Neural progenitor cell (in vitro differentiated cells): ENCODE measurements at places on chromosomes 11 and 22. TPM values are rescaled to one million over a fixed set of nuclear protein-coding genes. Genes with fewer than 3 reads are reported as not detected.

Gene HOATZ
- total RNA-seq = not detected in 2 replicates

Gene OR52E8
- total RNA-seq = 0.46 TPM in 1 of 2 replicates, not detected in the other

- peak; percentile 88 for DNase-seq
These were observed 87.1 kb upstream of the YWHAH start for GRCh38 chr22:31857247-31857646.

Gene CLDN5
- total RNA-seq = 0.69 and 4.1 TPM in 2 replicates

Gene OR51I1
- 0.15 TPM in 1 of 2 replicates, not detected in the other for total RNA-seq

GRCh38 chr11:116190861-116191260 lies 581.9 kb downstream of the BUD13 start:
- DNase-seq = no peak

Gene APOC3
- not detected in 2 replicates for total RNA-seq

Gene APOL3
- not detected in 2 replicates for total RNA-seq

DNA sequence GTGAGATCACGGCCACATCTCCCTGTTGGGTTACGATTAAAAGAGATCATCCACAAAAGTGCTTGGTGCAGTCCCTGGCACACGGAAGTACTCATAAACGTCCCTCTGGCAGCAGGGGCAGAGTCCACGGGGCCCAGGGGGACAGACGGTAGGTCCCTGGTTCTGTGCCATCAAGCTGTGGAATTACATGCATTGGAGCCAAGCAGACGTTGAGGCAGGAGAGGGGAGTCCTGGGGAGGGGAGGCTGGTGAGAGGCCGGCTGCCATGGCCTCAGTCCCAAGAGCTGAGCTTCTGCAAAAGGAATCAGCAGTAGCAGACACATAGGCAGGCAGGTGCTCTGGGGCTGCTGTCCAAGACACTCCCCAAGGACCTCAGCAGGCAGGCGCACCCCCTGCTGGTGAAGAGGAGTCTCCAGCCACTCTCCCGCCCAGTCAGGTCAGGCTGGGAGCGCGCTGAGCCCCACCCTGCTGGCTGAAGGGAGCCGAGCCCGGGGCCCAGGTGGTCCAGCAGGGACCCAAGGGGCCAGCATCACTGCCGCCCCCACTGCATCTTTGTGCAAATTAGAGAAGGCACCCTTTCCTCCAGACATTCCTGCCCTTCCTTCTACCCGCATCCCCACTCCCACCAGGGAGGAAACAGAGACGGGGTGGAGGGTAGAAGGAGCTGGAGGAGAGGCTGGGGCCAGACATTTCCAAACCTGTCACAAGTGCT lies 7.6 kb upstream of the KCTD17 start:
- DNase-seq = peak; percentile 55

Gene OR52I2
- total RNA-seq = not detected in 2 replicates

DNA sequence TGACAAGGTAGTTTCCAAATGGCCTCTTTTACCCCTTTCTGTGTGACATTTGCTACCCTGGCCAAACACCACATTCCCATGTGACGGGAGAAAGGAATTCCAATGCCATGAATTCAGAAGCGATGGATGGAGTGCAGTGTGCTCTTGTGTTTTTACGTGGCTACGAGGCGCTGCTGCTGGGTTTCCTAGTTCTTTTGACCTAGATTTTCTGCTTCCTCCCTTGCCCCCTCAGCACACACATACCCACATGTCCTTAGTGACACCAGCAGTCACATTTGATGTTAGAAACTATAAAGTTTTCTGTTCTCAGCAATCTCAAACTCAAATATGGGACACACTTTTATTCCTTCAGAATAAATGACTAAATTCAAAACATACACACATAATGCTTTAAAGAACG lies 7.8 kb upstream of the TMA7B start:
- DNase-seq = no peak

DNA sequence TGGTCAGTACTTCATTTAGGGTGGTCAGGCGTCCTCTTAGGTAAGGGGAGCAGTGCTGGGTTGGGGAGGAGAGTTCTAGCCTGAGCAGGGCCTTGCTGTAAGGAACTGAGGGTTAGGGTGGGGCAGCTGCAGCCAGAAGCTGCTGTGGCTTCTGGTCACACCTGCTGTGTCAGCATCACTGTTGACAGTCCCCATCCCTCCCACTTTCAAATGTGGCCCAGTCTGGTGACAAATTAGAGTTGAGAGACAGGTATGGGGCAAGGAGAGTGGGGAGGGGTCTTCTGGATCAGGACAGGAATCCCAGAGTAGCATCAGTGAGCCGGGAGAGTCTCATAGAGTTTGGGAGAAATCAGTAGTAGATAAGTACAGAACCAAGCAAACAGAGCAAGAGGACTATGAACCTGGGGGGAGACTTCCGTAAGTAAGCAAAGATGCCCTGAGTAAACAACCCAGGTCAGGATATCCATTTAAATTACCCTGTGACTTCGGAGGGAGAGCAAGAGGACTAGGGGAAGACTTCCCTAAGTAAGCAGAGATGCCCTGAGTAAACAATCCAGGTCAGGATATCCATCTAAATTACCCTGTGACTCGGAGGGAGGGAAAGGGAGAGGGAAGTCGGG lies 53.7 kb downstream of the PPP6R2 start:
- no peak for DNase-seq

Gene AQP11
- total RNA-seq = 0.24 and 1.1 TPM in 2 replicates

DNA sequence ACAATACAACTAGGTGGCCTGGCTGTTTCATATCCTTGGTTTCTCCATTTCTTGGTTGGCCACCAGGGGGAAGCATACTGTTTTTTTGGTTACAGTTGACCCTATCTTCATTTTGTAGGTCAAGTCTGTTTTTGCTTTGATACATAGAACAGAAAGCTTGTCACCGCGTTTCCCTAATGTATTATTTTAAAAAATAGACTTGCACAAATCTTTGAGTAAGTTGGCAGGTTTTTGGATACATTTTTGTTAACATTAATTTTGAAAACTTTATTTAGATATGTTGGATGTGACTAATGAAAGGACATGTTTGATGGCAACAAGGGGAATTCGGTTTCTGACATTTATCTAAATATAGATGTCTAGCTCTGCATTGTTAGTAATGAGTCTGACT lies 3.0 kb downstream of the NCR3LG1 start:
- peak; percentile 71 for DNase-seq

DNA sequence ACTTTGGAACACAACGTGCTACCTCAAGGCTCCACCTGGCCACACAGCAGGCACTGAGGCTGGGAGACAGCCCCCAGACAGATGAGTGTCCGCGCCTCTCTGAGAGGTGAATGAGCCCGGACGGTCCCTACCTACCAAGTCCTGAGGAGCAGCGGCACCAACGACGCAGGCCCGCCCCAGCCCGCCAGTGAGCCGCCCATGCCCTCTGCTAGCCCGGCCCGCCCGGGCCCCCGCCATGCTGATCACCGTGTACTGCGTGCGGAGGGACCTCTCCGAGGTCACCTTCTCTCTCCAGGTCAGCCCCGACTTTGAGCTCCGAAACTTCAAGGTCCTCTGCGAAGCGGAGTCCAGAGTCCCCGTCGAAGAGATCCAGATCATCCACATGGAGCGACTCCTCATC lies at the start of gene DDI1:
Gene DDI1, plus strand, starts transcription at position 53 of the 400 bp plus-strand sequence. Its CDS starts 183 bp downstream, at position 236.
- DNase-seq = no peak

DNA sequence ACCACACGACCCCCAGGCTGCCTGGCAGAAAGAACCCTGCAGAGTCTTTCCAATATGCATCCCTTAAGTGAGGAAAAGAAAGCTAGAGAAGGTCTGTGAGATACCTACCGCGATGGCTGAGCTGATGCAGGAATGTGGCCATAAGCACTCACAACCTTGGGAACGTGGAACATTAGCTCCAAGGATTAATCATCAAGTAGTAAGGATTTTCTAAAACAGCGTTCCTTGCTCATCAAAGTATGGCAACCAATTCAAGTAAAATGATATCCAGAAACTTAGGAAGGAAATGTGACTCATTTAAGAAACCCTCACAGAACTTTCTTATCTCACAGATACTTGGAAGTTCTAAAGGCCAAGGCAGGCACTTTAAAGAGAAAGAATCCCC lies 12.8 kb downstream of the PACSIN2 start:
- no peak for DNase-seq

DNA sequence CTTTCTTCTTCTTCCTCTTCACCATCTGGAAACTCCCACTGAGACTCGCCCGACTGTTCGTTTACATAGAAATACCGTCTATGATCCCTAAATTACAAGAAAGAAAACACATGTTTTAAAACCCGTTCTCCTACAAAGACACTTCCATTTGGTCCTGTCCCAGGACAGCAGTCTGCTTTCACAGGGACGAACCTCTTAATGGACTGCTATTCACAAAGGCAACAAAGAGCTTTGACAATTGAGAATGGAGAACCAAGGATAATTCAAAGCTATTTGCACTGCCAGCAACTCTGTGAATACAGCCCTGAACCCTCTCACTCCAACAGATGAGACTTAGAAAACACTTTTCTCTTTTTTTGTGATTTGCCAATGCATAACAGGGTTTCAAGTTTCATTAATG lies 16.3 kb upstream of the AGBL2 start:
- DNase-seq = peak; percentile 58

- no peak for DNase-seq
These were observed 1.8 kb upstream of the LRRC75B start for GRCh38 chr22:24594569-24595120.

DNA sequence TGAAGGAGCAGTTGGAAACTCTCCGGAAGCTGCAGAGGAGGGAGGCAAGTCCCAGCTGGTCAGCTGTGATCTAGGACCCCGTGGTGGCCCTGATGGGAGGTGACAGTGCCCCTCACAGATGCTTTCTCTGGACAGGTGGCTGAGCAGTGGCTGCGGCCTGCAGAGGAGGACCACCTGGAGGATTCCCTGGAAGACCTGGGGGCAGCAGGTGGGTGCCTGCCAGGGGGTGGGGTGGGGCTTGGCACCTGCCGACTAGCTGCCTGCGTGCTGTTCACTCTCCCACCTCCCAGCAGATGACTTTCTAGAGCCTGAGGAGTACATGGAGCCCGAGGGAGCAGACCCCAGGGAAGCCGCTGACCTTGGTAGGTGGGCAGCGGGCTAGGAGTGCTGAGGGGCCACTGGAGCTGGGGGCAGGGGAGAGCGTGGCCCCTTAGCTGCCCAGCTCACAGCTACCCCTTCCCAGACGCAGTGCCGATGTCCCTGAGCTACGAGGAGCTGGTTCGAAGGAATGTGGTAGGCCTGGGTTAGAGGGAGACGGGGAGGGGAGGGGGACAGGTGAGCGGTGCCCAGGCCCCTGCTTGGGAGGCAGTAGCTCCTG lies 3.1 kb downstream of the SCO2 start:
- no peak for DNase-seq

DNA sequence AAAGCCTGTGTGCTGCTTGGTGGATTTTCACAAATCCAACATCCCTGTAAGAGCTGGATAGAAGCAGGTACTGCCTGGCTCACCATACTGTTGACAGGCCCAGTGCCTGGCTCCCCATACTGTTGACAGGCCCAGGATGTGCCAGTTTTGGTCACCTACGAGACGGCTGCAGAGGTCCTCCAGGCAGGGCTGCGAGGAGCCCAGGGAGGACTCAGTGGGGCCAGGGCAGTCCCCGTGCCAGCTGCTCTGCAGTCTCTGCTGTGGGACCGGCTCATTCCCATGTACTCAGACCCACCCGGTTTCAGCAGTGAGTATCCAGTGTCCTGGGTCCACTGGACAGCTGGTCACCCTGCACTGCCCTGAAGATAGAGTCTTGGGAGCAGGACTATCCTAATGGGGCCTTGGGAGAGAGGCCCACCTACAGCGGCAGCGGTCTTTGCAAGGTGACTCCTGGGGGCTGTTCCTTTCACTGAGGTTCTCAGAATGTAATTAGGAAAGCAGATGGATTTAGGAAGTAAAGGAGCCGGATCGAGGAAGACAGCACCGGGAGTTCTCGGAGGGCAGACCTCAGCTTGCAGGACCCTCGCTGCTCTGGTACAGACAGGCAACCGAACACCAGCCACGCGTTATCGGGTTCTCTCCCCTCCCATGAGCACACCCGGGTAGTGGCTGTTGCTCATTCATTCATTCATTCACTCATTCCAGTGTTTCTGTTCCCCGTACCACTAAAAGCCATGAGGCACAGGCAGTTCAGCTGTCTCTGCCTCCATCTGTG lies 106.1 kb downstream of the CTTN start:
- no peak for DNase-seq

GRCh38 chr22:40325315-40325714 lies 21.0 kb upstream of the ADSL start:
- no peak for DNase-seq

- DNase-seq = no peak
These were observed 19.8 kb downstream of the SLCO2B1 start for GRCh38 chr11:75170516-75171201.

GRCh38 chr11:95512682-95513081 lies 276.9 kb downstream of the FAM76B start:
- DNase-seq = no peak
